ENCODE measurements at places on chromosomes 7 and 10. TPM values are rescaled to one million over a fixed set of nuclear protein-coding genes. Genes with fewer than 3 reads are reported as not detected.
A peak's percentile ranks its signal among the peaks of the same experiment; 100 is the strongest.

DNA sequence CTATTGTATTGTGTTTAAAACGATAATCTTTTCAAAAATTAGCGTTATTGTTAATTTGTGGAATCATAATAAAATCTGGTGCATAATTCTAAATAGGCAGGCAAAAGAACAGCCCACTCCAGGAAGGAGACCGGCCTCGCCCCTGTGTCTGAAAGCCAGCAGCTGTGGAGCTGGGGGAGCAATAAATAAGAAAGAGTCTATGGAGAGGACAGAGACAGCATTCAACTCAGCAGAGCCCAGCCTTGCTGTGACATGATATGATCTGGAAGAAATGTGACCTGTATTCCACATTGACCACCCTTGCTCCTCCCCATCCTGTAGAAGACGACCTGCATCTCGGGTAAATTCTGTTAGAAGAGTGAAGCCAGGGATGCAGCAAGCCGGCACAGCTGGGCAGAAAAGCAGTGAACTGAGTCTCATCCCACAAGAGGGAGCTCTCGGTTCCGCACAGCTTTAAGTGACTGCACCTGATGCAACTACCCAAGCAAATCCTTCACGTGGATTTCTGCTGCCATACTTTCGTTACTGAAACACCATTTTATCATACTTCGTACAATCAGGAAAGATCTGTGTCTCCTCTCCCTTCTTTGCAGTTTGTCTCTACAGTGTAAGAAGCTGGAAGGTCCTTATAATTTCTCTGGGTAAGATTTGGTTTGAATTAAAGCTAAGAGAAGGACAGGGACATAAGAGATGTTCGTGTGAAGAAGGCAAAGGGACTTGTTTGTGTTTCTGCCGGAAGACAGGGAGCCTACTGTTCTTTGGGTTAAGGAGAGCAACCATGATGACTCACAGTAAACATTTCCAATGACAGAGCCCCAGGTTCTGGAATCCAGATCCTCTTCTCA lies 427.1 kb downstream of the GPAM start:
- no peaks in the 10 kb centered on the region for H3K4me1 ChIP-seq
- H3K27ac ChIP-seq, result no peak overlapping the region
- DNase-seq, result peak; percentile 79
- H3K4me3 ChIP-seq, result no peak overlapping the region

- no peak overlapping the region for H3K4me3 ChIP-seq
- H3K4me1 ChIP-seq, result peaks cover 14% of the 10 kb centered on the region
- peak overlapping the region; percentile 0 for H3K27ac ChIP-seq
- H3K36me3 ChIP-seq, result no peaks in the 10 kb centered on the region
- DNase-seq, result peak; percentile 80
Observed at GRCh38 chr10:117186832-117187615, 10.3 kb upstream of the KCNK18 start.

DNA sequence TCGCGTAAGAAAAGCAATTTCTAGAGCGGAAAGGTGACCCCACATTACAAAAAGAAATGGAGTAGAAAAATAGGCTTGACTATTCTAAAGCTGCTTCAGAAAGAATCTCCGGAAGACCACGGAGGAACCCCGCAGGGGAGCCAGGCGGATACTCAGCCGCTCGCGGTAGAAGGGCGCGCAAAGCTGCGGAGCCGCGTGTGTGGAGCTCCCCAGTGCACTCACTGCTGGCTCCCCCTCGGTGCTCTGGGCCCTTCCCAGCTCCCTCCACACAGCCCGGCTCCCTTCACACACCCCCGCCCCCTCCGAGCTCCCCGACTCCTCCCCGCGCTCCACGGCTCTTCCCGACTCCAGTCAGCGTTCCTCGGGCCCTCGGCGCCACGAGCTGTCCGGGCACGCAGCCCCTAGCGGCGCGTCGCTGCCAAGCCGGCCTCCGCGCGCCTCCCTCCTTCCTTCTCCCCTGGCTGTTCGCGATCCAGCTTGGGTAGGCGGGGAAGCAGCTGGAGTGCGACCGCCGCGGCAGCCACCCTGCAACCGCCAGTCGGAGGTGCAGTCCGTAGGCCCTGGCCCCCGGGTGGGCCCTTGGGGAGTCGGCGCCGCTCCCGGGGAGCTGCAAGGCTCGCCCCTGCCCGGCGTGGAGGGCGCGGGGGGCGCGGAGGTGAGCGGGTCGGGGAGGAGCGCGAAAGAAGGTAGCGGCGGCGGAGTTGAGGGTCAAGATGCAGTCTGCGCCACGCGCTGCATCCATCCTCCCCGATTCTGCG lies at the start of gene STEAP2:
TSS of gene STEAP2 (plus strand) at position 350 of the 758 bp plus-strand sequence. CDS start 13,343 bp downstream, outside the sequence.
- H3K4me3 ChIP-seq, result peak within 1 kb of the TSS; percentile 85
- no peaks in the 10 kb centered on the region for H3K27me3 ChIP-seq

GRCh38 chr7:3370068-3370830 lies 69.2 kb downstream of the SDK1 start:
- no peak for DNase-seq
- H3K27me3 ChIP-seq, result peaks cover 80% of the 10 kb centered on the region
- no peak overlapping the region for H3K27ac ChIP-seq
- H3K36me3 ChIP-seq, result no peaks in the 10 kb centered on the region

Gene CPA2
- total RNA-seq, result 1.5 TPM

Gene NEUROD6
- total RNA-seq, result not detected

Gene ACBD7
- total RNA-seq, result 3.3 TPM

GRCh38 chr10:125151553-125152449 lies 8.6 kb downstream of the CTBP2 start:
- H3K27me3 ChIP-seq, result no peaks in the 10 kb centered on the region
- peaks cover 98% of the 10 kb centered on the region for H3K4me1 ChIP-seq
- no peak for DNase-seq
- peaks cover 5% of the 10 kb centered on the region for H3K36me3 ChIP-seq
- peak overlapping the region; percentile 10 for H3K4me3 ChIP-seq
- H3K27ac ChIP-seq, result peak overlapping the region; percentile 23

GRCh38 chr7:151728286-151728660 lies 148.6 kb downstream of the PRKAG2 start:
- no peaks in the 10 kb centered on the region for H3K27me3 ChIP-seq
- no peaks in the 10 kb centered on the region for H3K36me3 ChIP-seq
- peak overlapping the region; percentile 46 for H3K27ac ChIP-seq
- no peak for DNase-seq

DNA sequence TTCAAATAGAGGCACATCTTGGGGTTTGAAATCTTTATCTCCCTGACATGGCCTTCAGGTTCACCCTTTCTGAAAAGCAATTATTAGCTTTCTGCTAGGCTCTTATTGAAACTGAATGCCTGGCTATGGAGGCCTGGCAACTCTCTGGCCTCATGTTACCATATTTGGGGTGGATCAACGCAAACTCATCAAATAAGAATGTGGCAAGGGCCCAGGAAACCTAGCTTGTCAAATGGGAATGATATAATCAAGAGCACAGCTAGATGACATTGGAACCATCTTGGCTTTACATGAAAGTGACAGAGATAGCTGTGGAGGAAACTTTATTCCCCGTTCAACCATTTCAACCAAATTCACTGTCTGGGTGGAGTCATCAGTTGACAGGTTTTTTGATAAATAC lies 202.8 kb upstream of the SMIM30 start:
- no peak overlapping the region for H3K27ac ChIP-seq
- no peak for DNase-seq
- H3K27me3 ChIP-seq, result no peaks in the 10 kb centered on the region
- H3K4me3 ChIP-seq, result no peak overlapping the region

Gene CHN2
- 2.1 TPM for total RNA-seq

- H3K4me1 ChIP-seq, result no peaks in the 10 kb centered on the region
- H3K27me3 ChIP-seq, result no peaks in the 10 kb centered on the region
- no peaks in the 10 kb centered on the region for H3K36me3 ChIP-seq
- DNase-seq, result no peak
- H3K4me3 ChIP-seq, result no peak overlapping the region
- H3K27ac ChIP-seq, result no peak overlapping the region
Observed at GRCh38 chr10:76070916-76071315, 639.5 kb downstream of the LRMDA start.

Gene LRRC17
- total RNA-seq, result 0.47 TPM

GRCh38 chr7:26279405-26279804 lies 12.3 kb upstream of the SNX10 start:
- H3K27ac ChIP-seq, result no peak overlapping the region
- DNase-seq, result no peak
- H3K4me3 ChIP-seq, result no peak overlapping the region
- H3K27me3 ChIP-seq, result no peaks in the 10 kb centered on the region
- no peaks in the 10 kb centered on the region for H3K4me1 ChIP-seq

DNA sequence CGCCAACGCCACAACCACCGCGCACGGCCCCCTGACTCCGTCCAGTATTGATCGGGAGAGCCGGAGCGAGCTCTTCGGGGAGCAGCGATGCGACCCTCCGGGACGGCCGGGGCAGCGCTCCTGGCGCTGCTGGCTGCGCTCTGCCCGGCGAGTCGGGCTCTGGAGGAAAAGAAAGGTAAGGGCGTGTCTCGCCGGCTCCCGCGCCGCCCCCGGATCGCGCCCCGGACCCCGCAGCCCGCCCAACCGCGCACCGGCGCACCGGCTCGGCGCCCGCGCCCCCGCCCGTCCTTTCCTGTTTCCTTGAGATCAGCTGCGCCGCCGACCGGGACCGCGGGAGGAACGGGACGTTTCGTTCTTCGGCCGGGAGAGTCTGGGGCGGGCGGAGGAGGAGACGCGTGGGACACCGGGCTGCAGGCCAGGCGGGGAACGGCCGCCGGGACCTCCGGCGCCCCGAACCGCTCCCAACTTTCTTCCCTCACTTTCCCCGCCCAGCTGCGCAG lies 424 bp downstream of the EGFR start:
- peak overlapping the region; percentile 88 for H3K27ac ChIP-seq
- H3K4me1 ChIP-seq, result peaks cover 12% of the 10 kb centered on the region
- H3K36me3 ChIP-seq, result no peaks in the 10 kb centered on the region
- no peaks in the 10 kb centered on the region for H3K27me3 ChIP-seq

Gene NUTM2B
- 1.4 TPM for total RNA-seq

DNA sequence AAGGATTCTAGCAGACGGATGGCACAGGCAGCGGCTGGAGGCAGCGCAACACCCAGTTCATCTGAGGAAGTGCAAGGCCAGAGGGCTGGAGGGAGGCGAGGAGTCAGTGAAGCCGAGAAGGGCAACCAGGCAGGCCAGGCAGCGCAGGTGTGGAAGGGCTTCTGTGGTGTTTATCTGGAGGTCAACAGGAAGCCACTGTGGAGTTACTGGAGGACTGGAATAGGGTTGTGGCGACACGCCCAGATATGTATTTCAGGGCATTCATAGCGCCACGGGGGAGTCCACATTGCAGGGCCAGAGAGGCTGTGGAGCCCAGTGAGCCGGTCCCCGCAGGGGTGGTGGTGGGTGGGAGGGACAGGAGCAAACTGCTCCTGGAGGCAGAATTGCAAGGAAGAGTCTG lies 150.6 kb downstream of the CDH23 start:
- H3K27me3 ChIP-seq, result no peaks in the 10 kb centered on the region
- H3K27ac ChIP-seq, result no peak overlapping the region
- no peak for DNase-seq
- H3K4me3 ChIP-seq, result no peak overlapping the region

Gene NPY4R
- total RNA-seq, result not detected

DNA sequence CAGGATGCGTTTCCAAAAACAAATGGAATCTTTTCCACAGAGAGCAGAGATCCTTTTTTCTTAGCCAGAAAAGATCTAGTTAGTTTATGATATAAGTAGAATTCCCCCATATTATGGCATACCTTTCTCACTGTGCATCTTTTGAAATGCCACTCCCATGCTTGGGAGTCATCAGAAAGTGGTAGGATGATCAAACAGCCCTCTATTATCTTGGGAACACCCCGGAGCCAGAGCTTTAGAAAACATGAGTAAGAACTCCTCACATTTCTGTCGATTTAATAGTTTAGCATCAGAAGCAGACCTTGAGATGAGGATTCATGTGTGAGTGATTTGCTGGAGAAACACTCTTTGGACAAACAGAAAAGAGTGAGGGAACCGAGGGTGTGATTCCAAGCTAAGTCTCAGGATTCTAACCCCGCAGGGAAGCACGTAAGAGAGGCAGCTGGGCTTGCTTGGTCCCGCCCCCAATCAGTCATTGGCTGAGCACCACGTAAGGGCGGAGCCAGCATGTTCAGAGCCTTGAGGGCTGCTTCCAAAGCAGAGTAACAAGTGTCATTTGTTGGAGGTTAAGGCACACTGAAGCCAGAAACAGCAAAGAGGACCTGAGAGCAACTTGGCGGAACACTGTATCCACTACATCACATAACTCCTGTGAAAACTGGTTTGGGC lies 43.7 kb upstream of the NXPH1 start:
- 0 out of 2 replicates have a peak overlapping the region, but pooled peaks have one; percentile 4 for H3K4me3 ChIP-seq
- no peak overlapping the region for H3K27ac ChIP-seq
- H3K27me3 ChIP-seq, result no peaks in the 10 kb centered on the region
- peak; percentile 53 for DNase-seq
- H3K4me1 ChIP-seq, result peaks cover 10% of the 10 kb centered on the region

GRCh38 chr7:140281960-140282359 lies 105.2 kb upstream of the KDM7A start:
- no peaks in the 10 kb centered on the region for H3K27me3 ChIP-seq
- DNase-seq, result no peak
- H3K4me1 ChIP-seq, result no peaks in the 10 kb centered on the region
- H3K4me3 ChIP-seq, result no peak overlapping the region
- no peak overlapping the region for H3K27ac ChIP-seq

GRCh38 chr10:79313911-79314439 lies 33.3 kb upstream of the PPIF start:
- DNase-seq, result no peak
- H3K4me1 ChIP-seq, result peaks cover 20% of the 10 kb centered on the region
- H3K27me3 ChIP-seq, result no peaks in the 10 kb centered on the region
- H3K27ac ChIP-seq, result no peak overlapping the region
- H3K4me3 ChIP-seq, result no peak overlapping the region
- no peaks in the 10 kb centered on the region for H3K36me3 ChIP-seq

Gene CCDC146
- 6.3 TPM for total RNA-seq

GRCh38 chr10:14185316-14186045 lies 145.2 kb downstream of the FRMD4A start:
- peaks cover 43% of the 10 kb centered on the region for H3K27me3 ChIP-seq
- DNase-seq, result peak; percentile 40
- no peak overlapping the region for H3K4me3 ChIP-seq
- H3K27ac ChIP-seq, result no peak overlapping the region
- no peaks in the 10 kb centered on the region for H3K36me3 ChIP-seq

GRCh38 chr10:113617086-113617485 lies 46.8 kb downstream of the NRAP start:
- DNase-seq, result no peak
- H3K4me3 ChIP-seq, result no peak overlapping the region
- H3K27ac ChIP-seq, result no peak overlapping the region
- no peaks in the 10 kb centered on the region for H3K4me1 ChIP-seq
- no peaks in the 10 kb centered on the region for H3K36me3 ChIP-seq

Gene HILPDA
- 32.8 TPM for total RNA-seq

DNA sequence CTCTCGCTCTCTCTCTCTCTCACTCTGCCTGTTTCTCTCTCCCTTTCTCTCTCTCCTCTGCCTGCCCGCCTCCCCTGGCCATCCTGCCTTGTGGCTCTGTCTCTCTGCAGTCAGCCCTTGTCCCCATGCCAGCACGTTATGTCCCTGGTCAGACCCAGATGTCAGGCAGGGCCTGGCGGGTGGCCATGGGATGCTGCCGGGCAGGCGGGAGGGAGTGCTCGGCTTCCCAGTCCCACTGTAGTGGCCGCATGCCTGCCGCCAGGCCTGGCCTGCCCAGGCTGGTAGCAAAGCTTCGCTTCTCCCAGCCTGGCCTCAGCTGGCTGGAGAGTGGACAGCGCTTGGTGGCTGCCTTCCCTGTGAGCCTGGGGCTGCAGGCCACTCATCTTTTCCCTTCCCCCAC lies 121.5 kb upstream of the ZNF716 start:
- H3K27ac ChIP-seq, result no peak overlapping the region
- DNase-seq, result no peak
- no peaks in the 10 kb centered on the region for H3K27me3 ChIP-seq
- no peaks in the 10 kb centered on the region for H3K4me1 ChIP-seq
- no peaks in the 10 kb centered on the region for H3K36me3 ChIP-seq

Data from HCT116 (cell line).